WERI-Rb-1 (cell line): ENCODE measurements at places on chromosomes 2 and 18.

DNA sequence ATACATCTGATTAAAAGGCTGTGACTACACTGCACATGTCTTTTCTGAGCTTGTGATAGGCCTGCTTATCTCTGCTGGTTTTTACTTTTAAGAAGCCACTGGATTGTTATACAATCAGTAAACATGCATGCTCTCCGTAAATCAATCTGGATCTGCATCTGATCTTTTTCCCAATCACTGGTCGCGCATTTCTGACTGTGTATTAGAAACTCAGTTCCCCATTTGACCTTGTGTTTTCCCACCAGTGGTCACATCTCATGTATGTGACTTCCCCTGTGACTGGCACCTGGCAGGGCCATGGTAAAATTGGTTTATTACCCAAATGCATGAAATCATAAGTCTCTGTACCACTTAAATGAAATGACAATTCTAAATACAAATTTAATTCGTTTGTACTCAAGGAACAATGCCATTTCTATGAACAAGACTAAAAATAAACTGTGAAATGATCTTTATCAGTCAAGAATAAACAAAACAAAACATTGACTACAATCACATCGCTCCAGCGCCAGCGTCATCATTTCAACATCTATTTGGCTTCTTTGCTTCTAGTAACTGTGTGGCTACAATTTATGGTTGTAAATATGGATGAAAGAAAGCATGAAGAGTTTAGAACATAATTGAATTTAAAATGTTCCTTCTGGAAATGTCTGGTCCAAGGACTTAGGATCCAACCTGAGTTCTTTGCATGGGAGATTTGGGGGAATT is 396.6 kb upstream of the TRIB2 start:
- DNase-seq = no peak

DNA sequence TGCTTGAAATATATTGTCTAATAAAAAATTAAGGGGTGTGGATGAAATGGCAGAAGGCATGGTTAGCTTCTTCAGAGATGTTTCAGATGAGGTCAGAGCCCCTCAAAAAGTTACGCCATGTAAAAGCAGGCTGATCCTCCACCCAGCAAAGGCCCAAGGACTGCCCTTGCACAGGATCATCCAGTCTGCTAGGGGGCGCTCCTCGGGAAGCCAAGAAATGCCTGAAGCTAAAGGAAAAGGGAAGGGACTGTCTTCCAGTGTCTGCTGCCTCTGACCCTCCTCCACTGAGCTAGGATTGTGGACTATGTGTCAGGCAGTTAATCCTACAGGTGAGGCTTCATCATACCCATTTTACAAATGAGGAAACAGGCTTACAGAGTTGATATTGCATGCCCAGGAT is 33.8 kb upstream of the TEX51 start:
- peak; percentile 48 for DNase-seq

- DNase-seq = no peak
These were observed 153.1 kb upstream of the THUMPD2 start for GRCh38 chr2:39932198-39932597.

- DNase-seq = no peak
These were observed 263.8 kb downstream of the MEIS1 start for GRCh38 chr2:66698576-66699239.

DNA sequence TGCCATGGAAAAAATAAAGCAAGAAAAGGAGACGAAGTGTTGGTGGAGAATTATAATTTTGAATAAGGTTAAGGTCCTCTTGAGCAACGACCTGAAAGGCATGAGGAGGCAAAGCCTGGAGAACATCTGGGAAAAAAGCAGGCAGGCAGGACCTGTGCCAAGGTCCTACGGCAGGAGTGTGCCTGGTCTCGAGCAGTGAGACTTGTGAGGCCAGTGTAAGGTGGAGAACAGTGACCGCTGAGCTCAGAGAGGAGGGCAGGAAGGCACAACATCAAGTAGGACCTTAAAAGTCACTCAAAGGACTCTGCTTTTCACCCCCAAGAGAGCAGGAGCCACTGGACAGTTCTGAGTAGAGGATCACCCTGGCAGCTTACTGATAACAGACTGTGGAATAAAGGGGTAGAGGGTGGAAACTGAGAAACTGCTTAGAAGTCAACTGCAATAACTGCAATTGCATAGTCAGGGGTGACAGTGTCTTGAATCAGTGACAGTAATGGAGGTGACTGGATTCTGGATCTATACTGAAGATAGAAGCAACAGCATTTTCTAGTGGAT is 3.5 kb downstream of the NOL10 start:
- DNase-seq = no peak

- DNase-seq = no peak
These were observed 109.6 kb upstream of the CDC42EP3 start for GRCh38 chr2:37781028-37781427.

GRCh38 chr2:134397146-134397896 is 143.4 kb downstream of the MGAT5 start:
- DNase-seq = no peak

- no peak for DNase-seq
These were observed 184.6 kb upstream of the ERBB4 start for GRCh38 chr2:212723226-212723625.

GRCh38 chr2:52220393-52220792 is 1188.5 kb upstream of the NRXN1 start:
- no peak for DNase-seq

- peak; percentile 52 for DNase-seq
These were observed 799.7 kb upstream of the ACVR2A start for GRCh38 chr2:147045113-147045512.

DNA sequence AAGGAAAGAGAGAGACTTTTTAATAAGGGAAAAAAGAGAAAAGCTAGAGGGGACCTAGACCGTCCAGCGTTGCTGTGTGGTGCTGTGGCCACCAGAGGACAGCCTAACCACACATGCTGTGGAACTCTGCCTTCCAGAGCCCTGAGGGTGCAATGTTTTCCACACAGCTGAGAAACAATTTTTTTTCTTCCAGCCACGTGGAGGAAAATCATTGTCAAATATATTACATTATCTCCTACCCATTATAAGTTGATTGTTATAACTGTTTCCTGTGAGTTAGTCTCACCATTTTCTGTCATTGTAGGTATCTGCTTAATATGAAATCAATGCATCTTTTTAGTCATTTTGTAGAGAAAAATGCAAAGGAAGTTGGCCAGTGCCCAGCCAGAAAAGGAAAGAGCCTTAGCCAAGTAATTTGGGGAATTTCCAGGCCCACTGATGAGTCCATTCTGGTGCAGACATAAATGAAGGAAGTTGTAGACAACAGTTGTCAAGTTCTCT is 5.9 kb upstream of the MRPL19 start:
- peak; percentile 68 for DNase-seq

DNA sequence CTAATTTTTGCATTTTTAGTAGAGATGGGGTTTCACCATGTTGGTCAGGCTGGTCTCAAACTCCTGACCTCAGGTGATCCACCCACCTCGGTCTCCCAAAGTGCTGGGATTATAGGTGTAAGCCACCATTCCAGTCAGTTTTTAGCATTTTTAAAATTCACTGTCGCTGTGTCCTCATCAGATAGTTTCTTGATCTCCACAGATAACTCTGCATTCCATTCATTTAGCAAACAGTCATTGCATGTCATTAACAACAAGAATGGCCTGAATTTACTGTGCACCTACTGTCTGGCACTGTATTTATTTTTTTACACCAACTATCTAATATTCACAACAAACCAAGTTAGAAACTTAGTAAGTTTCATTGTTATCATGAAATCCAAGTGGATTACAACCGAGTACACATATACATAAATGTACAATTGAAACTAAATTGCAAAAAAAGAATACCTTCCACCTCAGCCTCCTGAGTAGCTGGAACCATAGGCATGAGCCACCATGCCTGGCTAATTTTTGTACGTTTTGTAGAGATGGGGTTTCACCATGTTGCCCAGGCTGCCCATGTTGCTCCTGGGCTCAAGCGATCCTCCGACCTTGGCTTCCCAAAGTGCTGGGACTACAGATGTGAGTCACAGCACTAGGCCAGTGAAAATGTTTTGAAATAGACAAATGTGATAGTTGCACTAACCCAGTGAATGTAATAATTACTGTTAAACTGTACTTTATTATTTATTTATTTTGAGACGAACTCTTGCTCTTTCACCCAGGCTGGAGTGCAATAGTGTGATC is 4.3 kb downstream of the MCEE start:
- no peak for DNase-seq

- no peak for DNase-seq
These were observed 63.9 kb upstream of the ACVR1 start for GRCh38 chr2:157940024-157940423.

GRCh38 chr18:4847056-4847455 is 350.0 kb downstream of the AKAIN1 start:
- DNase-seq = no peak

GRCh38 chr2:28444956-28445355 is 50.9 kb upstream of the PLB1 start:
- DNase-seq = no peak

DNA sequence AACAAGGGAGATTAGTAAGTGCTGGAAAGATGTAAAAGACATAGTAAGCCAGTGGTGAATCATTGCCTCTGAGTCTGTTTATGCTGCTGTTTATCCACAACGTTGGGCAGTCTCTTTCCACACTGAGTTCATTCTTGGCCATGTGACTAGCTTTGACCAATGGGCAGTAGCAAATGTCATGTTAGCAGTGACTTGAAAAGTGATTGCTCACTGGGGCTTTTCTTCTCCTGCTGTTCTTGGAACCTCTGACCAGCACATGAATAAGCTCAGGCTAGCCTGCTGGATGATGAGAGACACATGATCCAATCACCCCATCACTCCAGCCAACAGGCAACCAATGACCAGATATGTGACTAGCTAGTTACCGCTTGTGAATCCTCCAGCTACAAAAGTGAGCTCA is 360.4 kb downstream of the SLC4A3 start:
- DNase-seq = peak; percentile 28

DNA sequence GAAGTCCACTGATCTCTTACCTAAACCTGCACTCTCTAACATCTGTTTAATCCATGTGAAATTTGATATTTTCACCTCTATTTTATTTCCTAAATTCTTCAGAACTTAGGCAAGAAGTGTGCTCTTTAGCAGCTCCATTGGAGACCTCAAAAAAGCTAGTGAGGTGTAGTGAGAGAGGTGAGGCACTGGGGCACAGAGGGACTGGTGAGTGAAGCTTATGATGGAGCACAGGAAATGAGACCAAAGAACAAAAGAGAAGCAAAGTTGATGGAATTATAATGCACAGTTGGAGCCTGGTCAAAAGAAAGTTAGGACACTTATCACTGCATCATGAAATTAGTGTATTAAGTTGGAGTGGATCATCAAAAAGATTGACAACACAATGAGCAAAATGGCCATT is 1050.7 kb upstream of the NRXN1 start:
- DNase-seq = no peak

- no peak for DNase-seq
These were observed 1183.6 kb downstream of the LRP1B start for GRCh38 chr2:140947236-140947635.

GRCh38 chr2:157432475-157433106 is 11.3 kb downstream of the CYTIP start:
- DNase-seq = no peak

GRCh38 chr2:88735853-88736252 is 44.4 kb downstream of the RPIA start:
- DNase-seq = no peak

- DNase-seq = no peak
These were observed 37.3 kb upstream of the TMEM182 start for GRCh38 chr2:102724553-102724952.

- DNase-seq = no peak
These were observed 234.3 kb downstream of the SEPTIN10 start for GRCh38 chr2:109379507-109379906.

GRCh38 chr2:120091436-120091835 is 78.6 kb downstream of the EPB41L5 start:
- no peak for DNase-seq

DNA sequence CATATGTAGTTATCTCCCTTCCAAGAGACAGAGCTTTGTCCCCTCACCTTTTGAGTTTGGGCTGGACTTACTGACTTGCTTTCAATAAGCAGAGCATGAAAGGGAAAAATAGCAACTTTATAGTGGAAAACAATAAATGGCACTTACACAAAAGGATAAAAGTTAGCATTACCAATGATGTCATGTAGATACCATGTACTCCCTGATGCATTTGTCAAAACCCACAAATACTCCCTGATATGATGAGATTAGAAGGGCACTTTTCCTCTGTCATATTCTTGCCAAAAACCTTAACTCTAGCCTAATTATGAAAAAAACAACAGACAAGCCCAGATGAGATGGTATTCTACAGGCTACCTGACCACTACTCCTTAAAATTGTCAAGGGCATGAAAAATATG is 16.0 kb downstream of the HIBCH start:
- no peak for DNase-seq

DNA sequence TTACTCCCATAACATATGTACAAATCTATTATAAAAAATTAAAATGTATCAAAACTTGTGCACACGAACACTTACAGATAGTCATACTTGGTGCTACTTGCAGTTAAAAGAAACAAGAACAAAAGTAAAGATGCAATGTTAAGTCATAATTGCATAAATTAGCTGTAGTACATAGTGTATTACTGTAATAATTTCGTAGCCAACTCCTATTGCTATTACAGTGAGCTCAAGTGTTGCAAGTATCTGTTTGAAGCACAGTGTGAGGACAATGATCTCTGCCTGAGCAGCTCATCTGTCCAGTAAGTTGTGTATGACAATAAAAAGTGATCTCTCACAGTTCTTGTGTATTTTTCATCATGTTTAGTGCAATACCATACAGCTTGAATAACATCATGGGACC is 7.5 kb upstream of the SERPINB13 start:
- no peak for DNase-seq

DNA sequence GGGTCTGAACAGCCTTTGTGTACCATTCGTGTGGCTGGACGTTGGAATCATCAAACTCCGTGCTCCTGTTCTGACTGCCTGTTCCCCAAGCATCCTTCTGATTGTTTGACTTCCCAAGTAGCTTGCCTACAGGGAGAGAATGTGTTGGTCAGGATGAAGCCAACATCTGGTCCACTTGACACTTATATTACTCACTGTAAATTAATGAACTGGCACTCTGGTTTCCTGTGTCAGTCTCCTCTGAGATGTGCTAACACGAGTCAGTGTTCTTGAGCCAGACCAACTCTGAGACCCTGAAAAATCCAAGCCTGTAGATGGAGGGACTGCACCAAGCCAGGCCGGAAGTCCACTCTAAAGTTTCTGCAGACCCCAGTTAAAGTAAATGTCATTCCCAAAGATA is 440.9 kb downstream of the ZNF516 start:
- DNase-seq = no peak

GRCh38 chr18:9433671-9434121 is 41.6 kb upstream of the RALBP1 start:
- peak; percentile 80 for DNase-seq

- DNase-seq = no peak
These were observed 406.0 kb upstream of the ZEB2 start for GRCh38 chr2:144925886-144926285.

GRCh38 chr18:68841301-68841700 is 43.4 kb downstream of the CCDC102B start:
- no peak for DNase-seq

GRCh38 chr2:231102772-231103171 is 22.1 kb downstream of the HTR2B start:
- DNase-seq = no peak
